ENCODE measurements at places on chromosomes 1 and 21. TPM values are rescaled to one million over a fixed set of nuclear protein-coding genes. Genes with fewer than 3 reads are reported as not detected.

NCF2 gene
- total RNA-seq, result 6.0 TPM

THEMIS2 gene
- 23.4 TPM for total RNA-seq

DNA sequence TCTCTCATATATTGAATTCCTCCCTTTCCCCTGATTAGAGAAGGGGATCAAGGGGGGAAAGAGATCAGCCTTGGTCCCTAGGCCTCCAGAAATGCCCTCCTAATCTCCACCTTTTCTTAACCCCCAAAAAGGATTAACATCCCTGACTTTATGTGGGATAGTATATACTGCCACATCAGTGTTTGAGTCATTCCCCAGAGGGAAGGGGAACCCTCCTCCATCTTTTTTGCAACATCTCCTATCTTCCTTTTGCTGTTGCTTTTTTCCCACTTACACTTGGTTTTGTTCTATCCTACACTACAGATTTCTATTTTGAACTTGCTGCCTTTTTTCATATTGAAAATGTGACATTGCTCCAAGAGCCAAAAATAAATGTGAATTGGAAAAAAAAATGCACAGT is 65.4 kb upstream of the PODN start:
- no peaks in the 10 kb centered on the region for H3K4me1 ChIP-seq
- no peaks in the 10 kb centered on the region for H3K36me3 ChIP-seq
- H3K27me3 ChIP-seq, result no peaks in the 10 kb centered on the region
- no peak overlapping the region for H3K27ac ChIP-seq
- DNase-seq, result no peak

DNA sequence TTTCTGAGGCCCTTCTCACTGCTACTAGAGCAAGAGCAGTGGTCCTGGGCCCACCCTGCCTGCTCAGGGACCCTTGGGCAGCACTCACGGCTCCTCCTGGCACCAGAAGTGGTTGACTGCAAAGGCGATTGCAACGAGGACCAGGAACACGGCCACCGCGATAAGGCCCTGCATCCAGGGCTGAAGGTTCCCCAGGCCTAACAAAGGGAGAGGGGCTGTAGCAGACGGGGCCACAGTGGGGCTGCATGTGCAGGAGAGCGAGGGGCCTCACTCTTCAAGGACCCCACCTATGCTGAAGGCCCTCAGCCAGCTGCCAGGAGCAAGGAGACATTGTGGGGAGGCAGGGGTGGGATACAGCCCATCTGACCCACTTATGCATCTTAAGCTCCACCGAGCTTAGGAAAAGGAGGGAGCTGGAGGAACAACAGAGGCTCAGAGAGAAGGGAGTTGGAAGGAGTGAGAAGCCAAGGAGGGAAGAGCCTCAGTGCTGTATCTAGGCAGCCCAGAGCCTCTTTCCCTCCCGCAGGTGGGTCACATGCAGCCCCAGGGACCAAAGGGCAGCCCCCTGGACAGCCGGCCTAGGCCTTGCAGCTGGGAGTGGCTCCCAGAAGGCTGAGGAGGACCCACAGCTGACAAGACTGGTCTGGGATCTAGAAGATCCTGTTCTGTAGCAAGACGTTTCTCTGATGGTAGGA is 2.5 kb downstream of the PDZK1IP1 start:
- H3K36me3 ChIP-seq, result no peaks in the 10 kb centered on the region
- DNase-seq, result peak; percentile 34
- no peak overlapping the region for H3K27ac ChIP-seq
- peaks cover 3% of the 10 kb centered on the region for H3K27me3 ChIP-seq

DNA sequence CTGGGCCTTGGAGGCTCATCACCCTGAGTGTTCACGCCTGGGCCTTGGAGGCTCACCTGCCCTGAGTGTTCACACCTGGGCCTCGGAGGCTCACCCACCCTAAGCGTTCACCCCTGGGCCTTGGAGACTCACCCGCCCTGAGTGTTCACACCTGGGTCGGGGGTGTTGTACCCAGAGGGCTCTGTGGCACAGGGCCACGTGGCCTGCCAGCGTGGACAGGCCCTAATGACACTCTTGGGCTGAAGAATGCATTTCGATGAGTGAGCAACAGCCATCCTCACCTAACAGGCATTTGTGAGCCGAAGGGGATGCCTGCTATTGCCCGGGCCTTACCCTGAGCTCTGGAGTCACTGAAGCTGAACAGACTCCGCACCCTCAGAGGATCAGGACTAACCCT is 17.5 kb downstream of the SLC19A1 start:
- DNase-seq, result no peak
- H3K36me3 ChIP-seq, result peaks cover 53% of the 10 kb centered on the region

- H3K27ac ChIP-seq, result no peak overlapping the region
- peaks cover 11% of the 10 kb centered on the region for H3K4me1 ChIP-seq
- no peak overlapping the region for H3K4me3 ChIP-seq
- peak; percentile 48 for DNase-seq
- H3K36me3 ChIP-seq, result no peaks in the 10 kb centered on the region
Observed at GRCh38 chr1:40153073-40153770, 8.0 kb upstream of the RLF start.

- H3K27ac ChIP-seq, result peak overlapping the region; percentile 97
- no peaks in the 10 kb centered on the region for H3K27me3 ChIP-seq
- no peak for DNase-seq
- H3K4me1 ChIP-seq, result peaks cover 55% of the 10 kb centered on the region
Observed at GRCh38 chr1:228083871-228084278, 1.4 kb downstream of the ARF1 start.
